ENCODE measurements at places on chromosomes 2 and 18.

DNA sequence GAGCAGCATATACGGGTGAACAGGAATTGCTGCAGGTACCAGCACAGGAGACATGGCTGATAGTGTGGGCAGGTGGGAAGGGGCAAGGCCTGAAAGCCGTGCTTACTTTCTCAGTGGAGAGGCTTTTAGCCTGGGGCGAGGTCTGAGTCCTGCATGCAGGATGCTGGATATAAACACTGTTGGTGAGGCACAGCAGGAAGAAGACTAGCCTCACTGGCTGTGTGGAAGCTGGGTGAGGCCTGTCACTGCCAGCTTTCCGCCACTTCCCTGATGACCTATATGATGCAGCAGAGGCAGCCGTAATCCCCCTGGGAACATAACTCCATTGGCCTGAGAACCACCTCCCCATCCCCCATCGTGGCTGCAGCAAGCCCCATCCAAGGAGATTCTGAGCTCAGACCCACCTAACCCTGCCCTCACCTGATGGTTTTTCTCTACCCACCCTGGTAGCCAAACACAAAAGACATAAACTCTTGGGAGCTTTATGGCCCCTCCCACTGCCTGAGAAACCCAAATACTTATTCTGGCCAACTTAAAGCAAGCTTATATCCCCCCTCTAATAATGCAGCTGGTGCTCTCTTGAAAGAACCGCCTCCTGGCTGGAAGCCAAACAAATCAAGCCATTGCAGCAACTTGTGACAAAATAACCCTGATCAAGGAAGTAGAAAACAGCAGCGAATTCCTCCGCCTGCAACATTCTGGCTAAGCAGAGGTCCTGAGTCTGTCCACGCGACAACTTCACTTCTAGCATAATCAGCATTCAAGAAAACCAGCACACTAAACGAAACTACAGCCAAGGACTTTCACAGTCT is 54.6 kb upstream of the DSC1 start:
- DNase-seq, result no peak

GRCh38 chr18:35642802-35643201 is 61.3 kb downstream of the GALNT1 start:
- DNase-seq, result no peak

DNA sequence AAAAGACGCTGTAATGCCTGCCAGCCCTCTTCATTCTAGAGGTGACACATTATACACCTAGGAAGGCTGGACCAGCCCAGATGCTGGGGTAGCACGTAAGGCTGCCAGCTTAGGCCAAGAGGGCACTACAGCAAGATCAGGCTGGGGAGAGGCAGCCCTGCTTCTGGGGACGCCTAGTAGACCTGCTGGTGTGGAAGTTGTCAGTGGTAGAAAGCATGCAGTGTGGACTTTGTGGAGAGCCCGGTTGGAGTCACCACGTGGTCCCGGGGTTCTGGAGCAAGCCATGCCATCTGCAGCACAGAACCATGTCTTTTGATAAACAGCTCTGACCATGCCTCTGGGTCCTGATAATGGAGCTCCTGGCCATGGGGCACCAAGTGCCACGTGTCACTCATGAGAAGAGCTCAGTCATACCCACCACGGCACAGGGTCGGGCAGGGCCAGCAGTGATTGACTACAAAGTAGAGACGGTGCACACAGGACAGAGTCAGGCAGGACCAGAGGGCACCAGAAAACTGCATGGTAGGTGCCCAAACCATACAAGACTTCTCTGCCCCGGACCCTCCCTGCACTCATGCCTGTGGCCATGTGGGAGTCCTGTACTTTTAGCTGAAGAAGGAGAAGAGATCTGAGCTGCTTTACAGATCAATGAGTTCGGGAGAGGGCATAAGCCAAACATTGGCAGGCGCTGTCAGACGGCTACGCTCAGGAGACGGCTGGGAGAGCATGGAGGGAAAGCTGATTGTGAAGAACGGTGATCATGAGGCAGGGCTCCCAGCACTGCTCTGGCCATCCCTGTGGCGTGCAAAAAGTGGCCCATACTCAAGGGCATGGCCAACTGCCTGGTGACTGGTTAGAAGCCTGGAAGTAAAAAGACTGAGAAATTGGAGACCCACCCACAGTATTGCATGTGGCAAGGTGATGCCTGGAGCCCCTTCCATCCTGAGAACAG is 114.9 kb downstream of the EIPR1 start:
- no peak for DNase-seq

DNA sequence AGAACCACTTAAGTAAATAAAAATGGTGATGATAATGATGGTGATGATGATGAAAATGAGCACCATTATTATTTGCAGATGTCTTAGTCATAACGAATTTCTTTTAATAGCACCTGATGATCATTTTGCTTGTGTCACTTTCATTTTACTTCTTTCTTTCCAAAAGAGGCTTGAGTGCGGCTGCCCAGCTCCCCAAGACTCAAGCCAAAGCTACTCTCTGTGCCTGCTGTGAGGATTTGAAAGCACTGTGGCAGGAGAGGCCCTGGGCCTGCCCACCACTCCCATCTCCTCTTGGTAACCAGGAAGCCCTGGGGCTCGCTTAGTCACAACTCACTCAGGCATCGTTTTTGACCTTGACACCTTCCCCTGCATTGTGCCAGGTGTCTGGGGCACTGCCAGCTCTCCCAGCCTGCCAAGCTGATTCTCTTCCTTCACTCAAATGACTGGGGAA is 41.2 kb downstream of the RPL37A start:
- DNase-seq, result no peak

DNA sequence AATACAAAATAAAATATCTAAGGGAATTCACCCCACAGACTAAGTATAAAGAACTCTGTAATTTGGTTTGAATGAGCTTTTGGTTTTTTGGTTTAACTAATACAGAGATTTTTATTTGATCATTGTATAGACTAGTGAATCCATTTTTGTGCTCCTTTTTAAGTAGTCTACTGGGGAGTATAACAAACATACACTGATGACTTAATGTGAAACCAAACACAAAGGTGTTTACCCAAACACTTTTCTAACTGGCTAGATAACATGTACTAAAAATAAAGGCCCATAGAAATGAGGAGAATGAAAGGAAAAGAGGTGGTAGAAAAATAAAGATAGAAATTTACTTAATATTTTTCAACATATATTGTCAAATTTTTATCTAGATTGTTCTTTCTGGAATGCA is 146.0 kb downstream of the NRXN1 start:
- no peak for DNase-seq

DNA sequence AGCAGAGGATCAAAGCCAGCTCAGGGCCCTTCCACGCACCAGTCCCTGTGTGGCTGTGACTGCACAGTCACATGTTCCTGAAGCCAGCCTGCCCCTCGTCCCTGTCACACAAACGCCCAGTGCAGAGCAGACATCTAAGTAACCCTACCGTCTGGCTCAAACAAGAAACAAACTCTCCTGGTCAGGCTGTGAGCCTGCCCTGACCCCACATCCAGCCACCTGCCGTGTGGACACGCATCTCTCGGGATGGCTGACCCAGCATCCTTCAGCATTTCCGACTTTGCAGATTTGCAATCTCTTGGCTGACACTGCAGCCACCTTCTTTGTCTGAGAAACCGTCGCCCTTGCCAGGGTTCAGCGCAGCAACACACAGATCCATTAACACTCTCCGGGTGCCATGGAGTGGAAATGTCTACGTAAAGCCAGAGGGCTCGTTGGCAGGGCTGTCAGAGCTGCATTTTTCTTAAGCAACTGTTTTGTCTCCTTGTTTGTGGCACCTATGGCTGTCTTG is 82.3 kb upstream of the ASAP2 start:
- DNase-seq, result no peak

GRCh38 chr18:21548647-21549046 is 51.9 kb downstream of the ESCO1 start:
- no peak for DNase-seq

DNA sequence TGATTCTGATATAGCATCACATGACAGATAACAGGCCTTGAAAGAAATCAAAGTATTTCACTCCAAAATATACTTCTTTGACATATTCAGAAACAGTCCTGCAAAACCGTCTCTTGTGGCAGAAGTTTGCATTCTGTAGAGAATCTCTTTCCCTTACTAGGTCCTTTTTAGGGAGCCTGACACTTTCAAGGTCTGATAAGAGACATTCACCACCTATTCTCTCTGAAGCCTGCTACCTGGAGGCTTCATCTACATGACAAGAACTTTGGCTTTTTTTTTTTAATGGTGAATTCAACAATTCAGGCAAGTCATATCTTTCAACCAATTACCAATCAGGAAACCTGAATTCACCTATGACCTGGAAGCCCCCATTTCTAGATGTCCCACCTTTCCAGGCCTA is 83.8 kb downstream of the CCDC178 start:
- DNase-seq, result no peak

DNA sequence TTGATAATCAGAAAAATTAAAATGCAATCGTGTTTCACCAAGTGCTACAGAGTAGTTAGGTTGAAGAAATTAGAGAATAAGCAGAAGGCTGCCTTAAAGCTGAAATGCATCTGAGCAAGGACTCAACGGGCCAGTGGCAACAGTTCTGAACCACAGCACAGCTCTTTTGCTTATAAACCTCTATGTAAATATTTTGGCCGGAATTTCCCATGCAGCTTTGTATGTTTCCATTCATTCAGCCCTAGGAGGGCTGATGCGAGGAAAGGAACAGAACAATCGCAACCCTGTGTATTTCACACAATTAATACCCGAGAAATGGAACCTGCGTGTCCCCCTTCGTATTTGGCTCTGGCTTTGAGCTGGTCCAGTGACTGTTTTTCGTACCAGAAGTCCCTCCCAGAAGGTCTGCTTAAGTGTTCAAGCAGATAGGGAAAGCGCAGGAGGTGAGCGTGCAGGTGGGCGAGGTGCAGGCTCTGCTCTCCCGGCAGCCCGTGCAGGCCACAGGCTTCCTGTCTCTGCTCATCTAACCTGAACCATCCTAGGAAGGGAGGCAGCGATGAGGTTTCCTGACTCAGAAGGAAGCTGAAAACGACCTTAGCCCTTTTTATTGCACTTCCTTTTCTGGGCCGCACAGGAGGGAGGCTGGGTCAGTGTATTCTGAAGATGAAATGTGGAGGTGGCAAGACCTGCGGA is 67.3 kb downstream of the ASB1 start:
- DNase-seq, result no peak

DNA sequence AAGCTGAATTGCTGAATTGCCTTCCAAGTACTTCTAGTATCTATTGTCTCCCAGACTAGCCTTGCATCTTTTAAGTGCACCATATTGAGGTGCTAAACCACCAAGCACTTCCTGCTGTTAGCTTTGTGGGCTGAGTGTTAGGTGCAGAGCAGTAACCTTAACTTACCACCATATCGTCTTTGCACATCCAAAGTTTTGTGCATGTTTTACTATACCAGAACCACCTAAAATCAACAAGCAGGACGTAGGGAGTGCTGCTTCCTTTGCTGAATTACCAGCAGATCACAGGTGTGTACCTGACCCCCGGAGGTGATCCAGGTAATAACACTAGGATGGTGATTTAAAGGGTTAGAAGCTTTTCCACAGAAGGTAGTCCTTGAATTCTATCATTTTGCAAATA is 359.9 kb upstream of the HNRNPA3 start:
- no peak for DNase-seq

DNA sequence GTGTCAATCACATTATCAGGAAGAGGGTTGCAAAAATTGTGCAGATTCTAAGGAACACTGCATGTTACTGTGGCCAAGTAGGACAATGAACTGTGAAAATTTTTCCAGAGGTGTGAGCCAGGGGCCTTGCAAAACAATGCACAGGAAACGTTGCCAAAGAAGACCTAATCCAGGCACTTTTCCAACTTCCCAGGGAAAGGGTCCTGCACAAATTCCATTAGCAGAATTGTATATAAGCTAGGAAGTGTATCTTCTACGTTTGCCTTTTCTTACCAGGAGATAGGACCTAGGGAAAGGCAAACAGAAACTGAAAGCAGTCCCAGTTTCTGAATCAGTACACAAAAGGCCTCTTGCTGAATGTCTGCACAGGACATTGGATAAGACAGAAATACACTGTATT is 1888.3 kb upstream of the CELF4 start:
- DNase-seq, result peak; percentile 35

DNA sequence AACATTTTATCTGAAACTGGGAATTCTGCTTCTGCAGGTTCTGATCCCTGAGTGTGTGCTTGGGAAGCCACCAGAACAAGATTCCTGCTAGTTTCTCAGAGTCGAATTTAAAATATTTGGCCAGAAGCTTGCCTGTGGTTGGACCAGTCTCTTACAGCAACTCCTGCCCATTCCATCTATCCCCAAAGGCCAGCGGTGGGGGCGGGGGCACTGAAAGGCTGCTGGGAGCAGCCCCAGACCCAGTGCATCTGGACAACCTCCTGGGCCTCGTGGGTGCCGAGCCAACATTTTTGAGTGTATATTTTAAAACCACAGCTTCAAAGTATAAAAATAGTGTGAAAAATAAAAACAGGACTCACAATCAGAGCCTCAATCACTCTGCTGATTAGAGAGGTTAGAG is 38.6 kb upstream of the ZFP36L2 start:
- peak; percentile 63 for DNase-seq

GRCh38 chr18:28691496-28691840 is 514.5 kb upstream of the CDH2 start:
- DNase-seq, result peak; percentile 41

GRCh38 chr2:47003641-47004427 is 88.2 kb upstream of the MCFD2 start:
- no peak for DNase-seq

DNA sequence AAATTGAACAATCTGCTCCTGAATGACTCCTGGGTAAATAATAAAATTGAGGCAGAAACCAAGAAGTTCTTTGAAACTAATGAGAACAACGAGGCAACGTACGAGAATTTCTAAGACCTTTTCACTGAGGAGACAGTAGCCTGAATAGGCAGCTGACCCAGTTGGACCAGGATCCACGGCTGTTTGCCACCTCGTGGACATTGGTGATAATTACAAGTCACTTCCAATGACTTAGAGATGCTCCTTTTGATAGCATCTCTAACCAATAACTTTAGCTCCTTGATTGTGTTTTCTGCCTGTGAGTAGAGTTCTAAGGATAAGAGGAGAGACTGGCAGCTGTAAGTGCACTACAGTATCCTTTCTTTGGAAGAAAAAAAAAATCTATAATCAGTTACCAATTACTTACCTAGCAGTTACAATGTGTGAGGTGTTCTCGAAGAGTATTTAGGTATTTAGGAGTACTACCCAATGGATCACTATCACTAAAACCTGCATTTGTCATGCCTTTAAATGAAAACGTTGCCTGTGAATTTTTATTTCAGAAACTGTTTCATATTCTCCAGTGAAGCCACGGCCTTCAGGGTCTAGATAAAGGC is 31.3 kb upstream of the CNTNAP5 start:
- DNase-seq, result no peak

GRCh38 chr18:49399003-49399402 is 61.4 kb downstream of the DYM start:
- DNase-seq, result peak; percentile 15
